Pons (tissue), 1 donor: ENCODE measurements at places on chromosomes 4 and X.

- DNase-seq: peak; percentile 12
Measured at GRCh38 chr4:138097912-138098600, 144.1 kb downstream of the SLC7A11 start.

- DNase-seq: no peak
Measured at GRCh38 chrX:131693359-131693758, 149.5 kb downstream of the OR13H1 start.

DNA sequence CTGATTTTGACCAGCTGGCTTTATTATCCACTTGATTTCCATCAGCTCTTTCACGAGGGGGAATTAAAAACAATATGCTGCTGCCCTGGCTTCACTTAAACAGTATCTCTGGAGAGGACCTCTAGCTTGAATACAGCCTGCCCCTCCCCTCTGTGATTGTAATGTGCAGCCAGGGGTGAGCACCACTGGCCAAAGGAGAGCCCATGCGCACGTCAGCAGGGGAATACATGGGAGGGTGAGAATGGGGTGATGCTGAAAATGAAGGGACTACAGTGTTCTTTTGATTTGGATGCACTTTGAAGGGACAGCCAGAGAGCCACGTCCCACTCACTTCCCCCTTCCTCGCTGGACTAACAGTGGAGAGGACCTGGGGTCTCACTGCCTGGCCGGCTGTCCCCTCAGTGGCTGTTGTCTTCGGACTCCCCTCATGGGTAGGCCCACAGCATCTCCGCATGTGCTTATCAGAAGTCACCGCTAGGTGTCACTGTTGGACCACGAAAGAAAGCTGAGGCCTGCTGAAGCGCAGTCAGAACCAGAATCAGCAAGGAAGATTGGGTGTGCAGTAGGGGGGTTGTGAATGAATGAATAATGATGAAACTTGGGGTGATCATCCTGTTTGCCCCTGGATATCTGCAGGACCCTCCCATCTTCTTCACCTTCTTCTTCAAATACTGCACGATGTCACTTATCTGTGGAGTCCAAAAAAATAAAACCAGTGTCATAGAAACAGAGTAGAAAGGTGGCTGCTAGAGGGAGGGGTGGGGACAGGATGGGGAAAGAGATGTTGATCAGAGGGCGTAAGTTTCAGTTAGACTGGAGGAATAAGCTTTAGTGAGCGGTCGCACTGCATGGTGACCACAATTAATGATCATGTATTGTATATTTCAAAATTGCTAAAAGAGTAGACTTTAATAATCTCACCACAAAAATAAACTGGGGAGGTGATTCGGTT lies 32.8 kb downstream of the CLCN4 start:
- DNase-seq: peak; percentile 78

GRCh38 chrX:79366873-79367749 lies at the start of gene ITM2A:
Gene ITM2A (minus strand): TSS chrX:79367334. CDS start chrX:79367215, 119 bp downstream.
- DNase-seq: no peak

GRCh38 chr4:121950680-121951520 lies 960 bp downstream of the TRPC3 start:
- DNase-seq: no peak

DNA sequence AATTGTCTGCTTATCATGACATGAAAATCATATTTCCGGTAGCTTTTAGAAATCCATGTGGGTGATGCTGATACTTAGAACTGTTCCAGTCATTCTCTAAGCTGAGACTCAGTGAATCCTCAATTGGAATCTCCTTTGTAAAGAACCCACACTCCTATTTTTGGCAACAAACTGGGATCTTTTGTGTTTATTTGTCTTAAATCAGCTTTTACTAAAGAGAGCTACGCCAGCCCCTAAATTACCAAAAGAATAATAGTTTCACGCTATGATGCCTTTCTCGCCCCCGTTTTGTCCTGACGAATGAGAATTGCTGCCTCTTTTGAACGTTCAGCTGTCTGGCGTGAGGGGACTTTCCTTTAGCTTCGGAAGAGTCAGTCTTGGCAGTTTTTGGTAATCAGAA lies 195.9 kb downstream of the SHOX start:
- DNase-seq: no peak

DNA sequence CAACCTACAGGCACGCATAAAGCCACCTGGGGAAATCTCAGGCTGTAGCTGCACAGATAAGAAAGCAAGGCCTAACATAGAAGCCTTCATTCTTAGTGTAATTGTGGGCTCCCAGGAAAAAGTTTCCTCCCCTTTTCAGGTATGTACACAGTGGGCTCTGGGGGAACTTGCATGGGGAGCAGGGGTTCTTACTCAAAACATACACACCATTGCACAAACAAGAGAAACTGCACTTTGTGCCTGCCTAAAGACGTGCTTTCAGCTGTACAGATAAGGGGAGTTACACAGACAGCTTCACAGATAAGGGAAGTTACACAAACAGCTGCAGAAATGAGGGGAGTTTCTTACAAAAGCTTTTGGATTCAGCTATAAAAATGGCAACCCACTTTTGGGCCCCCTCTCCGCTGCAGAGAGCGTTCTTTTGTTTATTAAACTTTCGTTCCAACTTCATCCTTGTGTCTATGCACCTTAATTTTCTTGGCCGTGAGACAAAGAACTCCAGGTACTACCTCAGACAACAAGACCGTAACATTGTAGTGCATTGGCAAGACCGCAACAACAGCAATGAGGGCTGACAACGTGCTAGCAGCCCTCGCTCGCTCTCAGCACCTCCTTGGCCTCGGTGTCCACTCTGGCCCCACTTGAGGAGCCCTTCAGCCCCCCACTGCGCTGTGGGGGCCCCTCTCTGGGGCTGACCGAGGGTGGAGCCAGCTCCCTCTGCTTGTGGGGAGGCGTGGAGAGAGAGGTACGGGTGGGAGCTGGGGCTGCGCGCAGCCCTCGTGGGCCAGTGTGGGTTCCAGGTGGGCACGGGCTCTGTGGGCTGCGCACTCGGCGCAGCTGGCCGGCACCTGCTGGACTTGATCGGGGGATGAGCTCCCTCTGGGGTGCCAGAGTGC lies 317.5 kb downstream of the RAPGEF2 start:
- no peak for DNase-seq

DNA sequence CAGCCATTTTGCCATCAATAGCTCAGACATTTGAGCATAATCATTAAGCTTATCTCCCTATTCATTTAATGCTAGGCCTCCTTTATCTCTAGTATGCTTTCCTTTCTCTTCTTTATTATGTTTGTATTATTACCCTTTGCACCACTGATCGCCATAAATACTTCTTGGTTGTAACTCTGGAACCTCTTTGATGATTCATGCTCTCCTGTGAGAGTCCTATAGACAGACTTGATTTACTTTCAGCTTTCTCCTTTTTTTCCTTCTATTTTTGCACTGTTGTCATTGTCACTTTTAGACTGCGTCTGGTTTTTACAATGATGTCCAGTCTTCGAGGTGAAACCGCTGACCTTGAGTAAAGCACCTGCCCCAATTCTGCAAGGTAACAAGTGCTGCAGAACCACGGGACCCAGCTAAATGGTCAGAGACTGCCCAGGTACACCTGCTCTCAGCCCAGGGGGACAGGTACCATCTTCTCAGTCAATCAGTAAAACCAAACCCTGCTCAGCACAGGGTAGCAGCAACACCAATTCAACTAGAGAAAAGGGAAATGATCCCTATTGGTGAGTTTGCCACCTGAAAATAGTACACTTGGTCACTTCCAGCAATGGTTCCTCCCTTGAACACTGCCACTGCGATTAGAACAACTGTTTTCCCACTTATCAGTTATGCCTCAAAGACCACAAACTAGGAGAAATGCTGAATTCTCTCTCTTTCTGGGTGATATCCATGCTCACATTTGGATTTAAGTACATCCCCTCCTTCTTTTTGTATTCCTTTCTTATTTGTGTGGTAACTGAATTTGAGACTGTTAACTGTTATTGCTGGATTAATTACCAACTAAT lies 125.1 kb downstream of the MAML3 start:
- DNase-seq: no peak

DNA sequence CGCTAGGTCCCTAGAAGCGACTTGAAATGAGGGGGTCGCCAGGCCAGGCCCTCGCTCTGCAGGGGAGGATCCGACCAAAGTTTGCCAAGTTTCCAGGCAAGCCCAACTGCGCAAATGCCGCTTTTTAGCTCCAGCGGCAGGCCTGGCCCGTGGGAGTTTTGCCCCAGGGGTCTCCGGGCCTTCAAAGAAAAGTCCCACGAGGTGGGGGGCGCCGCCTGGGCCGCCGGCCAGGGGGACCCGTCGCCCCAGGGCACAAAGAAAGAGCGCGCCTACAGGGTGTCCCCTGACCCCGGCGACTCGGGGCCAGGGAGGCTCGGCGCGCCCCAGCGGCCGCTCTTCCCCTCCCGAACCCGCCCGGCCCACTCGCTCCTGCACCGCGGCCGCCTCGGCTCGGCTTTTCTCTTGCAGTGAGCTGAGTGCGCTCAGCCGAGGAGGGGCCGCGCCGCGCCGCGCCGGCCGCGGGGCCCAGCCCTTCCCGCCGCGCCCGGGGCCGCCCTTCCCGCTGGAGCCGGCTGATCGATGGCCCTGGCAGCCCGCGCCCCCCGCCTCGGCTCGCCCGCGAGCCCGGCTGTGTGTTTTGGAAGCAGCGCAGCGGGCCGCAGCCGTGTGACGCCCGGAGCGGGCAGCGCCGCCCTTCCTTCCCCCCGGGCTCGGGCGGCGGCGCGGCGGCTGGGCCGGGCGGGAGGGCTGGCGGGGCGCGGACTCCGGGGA lies 754 bp upstream of the KLF3 start:
- no peak for DNase-seq

GRCh38 chr4:92064574-92064973 lies 239.2 kb upstream of the GRID2 start:
- no peak for DNase-seq

DNA sequence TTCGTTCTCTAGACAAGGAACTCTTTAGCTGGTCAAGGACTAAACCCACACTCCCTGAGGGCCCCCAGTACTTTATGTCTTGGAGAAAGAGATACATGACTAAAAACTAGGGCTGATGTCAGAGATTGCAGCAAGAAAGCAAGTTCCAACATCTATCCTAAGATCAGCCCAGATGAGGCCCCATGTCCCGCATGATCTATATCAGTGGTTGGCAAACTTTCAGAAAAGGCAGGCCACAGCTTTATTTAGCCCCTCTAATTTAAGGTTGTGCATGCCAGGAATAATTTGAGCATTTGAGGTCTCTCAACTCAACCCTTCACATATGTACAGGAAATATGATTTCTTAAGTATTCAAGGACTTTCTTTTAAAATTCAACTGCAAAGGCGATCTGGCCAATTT lies 44.1 kb upstream of the FRMD7 start:
- DNase-seq: no peak

GRCh38 chrX:47191806-47192401 lies 1.7 kb upstream of the UBA1 start:
- DNase-seq: no peak

DNA sequence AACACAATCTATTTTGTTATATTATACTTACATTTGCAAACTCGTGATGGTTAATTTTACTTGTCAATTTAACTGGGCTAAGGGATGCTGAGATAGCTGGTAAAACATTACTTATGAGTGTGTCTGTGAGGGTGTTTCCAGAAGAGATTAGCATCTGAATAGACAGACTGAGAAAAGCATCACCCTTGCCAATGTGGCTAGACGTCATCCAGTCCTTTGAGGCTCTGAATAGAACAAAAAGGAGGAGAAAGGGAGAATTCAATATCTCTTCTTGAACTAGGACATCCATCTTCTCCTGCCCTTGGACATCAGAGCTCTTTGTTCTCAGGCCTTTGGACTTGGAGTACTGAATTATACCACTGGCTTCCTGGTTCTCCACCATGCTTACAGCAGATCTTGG lies 154.6 kb downstream of the EPHA5 start:
- peak; percentile 17 for DNase-seq

DNA sequence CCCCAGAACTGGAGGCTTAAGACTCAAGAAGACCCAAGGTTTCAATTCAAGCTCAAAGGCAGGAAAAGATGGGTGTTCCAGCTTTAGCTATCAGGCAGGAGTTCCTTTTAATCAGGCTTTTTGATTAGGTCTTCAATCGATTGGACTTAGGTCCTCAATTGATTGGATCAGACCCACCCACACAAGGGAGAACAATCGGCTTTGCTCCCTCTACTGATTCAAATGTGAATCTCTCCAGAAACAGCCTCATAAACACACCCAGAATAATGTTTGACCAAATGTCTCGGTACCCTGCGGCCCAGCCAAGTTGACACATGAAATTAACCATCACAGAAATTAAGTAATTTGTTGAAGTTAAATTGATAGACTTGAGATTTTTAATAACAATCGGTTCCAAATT lies 917.1 kb upstream of the FTHL17 start:
- DNase-seq: no peak

DNA sequence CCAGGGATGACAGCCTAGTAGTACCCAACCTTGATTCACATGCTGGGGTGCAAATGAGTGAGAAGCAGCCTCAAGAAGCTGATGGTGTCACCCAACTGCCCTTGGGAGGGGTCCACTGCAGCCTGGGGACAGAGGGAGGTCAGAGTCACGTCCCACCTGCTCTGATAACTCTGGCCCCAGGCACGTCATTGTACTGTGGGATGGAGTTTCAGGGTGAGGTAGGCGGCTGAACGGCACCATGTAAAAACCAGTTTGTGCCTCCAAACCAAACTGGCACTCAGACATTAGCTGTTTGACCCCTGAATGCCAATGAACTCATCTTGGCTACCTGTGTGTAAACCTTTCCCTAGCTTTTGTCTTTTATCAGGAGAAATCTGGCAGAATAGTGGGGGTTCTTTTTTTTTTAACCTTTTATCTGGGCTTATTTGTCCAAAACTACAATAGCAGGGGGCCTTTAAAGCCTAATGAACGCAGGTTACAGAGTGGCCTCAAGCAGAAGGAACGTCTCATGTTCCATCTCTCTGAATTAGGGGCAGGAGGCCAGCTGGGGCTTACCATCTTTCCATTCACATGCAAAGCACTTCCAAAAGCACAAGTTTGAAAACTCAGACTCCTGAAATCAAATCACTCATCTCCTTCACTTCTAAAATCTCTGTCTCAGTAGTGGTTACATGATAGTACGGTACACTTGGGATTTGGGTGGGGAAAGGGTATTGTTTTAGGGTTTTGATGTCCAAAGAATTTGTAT lies 89.4 kb downstream of the IRF2 start:
- DNase-seq: no peak

GRCh38 chr4:146235654-146236177 lies 21.4 kb downstream of the REELD1 start:
- DNase-seq: no peak

GRCh38 chrX:47366041-47366722 lies 4.2 kb upstream of the ZNF157 start:
- DNase-seq: peak; percentile 71

GRCh38 chrX:9581771-9582385 lies 117.0 kb downstream of the TBL1X start:
- DNase-seq: no peak

DNA sequence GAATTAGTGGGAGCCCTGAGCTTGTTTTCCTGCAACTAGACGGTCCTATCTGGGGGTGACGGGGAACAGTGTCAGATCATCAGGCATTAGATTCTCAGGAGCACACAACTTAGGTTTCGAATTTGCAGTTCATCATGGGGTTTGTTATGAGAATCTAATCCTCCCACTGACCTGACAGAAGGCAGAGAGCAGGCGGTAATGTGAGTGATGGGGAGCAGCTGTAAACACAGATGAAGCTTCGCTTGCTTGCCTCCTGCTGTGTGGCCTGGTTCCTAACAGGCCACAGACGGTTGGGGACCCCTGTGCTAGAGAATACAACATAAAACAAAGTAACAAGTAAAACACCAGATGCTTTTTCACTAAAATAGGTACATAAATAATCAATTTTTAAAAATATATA lies 86.2 kb upstream of the BLTP1 start:
- DNase-seq: no peak
